Amniotic stem cell (primary cell): ENCODE measurements at places on chromosomes 2 and 18.

DNA sequence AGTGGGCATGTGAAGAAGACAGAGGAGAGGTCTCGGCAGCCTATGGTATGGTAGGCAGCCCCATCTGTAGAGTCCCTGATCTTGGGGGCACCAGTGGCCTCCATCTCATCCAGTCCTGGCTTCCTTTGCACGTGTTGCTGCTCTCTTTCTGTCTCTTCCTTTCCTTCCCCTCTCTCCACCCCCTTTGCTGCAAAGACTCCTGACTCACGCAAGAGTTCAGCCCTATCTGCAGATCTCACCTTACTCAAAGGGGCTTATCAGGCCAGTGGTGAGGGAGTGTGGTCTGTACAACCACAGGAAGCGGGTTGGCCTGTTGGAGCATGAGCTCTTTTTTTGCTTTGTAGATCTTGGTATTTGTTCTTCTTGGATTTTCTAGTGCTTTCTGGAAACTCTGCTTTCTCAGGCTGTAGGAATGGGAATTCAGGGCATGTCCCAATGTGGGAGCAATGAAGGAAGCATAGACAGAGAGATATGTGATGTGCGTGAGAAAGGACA lies 14.6 kb upstream of the NT5DC4 start:
- no peak for DNase-seq

GRCh38 chr18:55589625-55590291 lies 1.8 kb upstream of the TCF4 start:
- peak; percentile 94 for DNase-seq

- DNase-seq, result no peak
Observed at GRCh38 chr2:106284255-106284654, 90.2 kb upstream of the UXS1 start.

DNA sequence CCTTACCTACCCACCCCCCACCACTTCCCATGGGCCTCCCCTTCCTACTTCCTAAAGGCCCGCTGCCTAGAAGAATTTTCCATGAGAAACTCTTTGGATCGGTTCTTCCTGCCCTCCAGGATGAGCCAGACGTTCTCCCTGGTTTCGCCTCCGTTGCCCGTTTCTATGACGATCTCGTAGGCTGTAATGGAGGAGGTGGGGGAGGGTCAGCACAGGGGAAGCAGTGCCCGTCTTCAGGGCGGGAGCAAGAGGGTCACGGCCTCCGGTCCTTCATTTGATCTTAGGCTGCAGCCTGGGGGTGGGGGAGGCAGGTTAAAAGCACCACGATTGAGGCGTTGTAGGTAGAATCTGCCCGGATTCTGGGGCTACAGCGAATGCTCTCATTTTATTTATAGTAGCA lies 172.0 kb downstream of the LOXHD1 start:
- DNase-seq, result no peak

DNA sequence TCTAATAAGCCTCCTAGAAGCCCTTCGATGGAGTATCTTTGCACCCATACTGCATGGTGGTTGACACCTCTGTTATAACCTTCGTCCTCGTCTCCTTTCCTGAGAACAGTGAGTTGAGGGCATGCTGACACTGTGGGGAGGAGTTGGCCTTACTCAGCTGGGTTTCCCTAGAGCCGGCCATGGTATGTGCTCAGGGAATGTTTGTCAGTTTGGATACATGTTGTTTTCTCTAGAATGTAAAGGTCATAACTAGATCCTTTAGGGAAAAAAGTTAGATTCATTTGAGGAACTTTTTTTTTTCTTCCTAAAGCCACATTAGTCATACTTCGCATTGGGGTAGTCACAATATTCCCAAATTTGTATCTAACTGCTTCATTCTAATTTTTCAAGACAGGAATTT lies 106.0 kb upstream of the FOSL2 start:
- peak; percentile 21 for DNase-seq

GRCh38 chr2:49261781-49262180 lies 107.5 kb upstream of the FSHR start:
- DNase-seq, result no peak

- no peak for DNase-seq
Observed at GRCh38 chr2:16014041-16014787, 73.9 kb downstream of the MYCN start.

DNA sequence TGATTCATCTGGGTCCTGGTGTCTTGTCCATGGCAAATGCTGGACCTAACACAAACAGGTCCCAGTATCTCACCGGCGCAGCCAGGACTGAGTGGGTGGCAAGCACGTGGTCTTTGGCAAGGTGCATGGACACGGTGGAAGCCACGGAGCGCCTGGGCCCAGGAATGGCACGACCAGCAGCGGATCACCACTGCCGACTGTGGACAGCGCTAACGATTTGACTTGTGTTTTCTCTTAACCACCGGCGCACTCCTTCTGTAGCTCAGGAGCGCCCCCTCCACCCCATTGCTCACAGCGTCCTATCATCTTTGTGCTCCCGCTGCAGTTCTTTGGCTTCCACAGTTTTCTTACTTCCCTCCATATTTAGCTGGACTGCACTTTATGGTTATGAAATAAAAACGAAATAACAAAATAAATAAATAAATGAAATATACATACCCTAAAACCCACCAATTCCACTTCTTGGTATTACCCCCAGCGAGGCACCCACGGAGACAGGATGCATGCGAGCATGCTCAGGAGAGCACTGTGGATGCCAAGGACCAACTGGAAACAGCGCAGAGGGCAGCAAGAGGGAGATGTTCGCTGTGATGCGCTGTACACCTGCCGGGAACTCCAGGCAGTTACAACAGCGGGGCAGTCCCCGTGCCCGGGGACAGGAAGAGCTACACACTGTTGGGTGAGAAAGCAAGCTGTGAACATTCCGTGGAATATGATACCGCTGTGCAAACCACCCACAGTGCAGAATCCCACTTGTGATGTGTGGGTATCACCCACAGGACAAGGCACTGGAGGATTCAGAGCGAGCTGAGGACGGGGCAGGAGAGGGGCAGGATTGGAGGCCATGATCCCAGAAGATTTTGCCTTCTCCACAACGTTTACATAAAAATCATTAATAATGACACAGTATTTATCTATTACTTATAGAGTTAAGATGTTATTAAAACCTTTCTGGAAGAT lies 7.0 kb upstream of the CIDEA start:
- no peak for DNase-seq

DNA sequence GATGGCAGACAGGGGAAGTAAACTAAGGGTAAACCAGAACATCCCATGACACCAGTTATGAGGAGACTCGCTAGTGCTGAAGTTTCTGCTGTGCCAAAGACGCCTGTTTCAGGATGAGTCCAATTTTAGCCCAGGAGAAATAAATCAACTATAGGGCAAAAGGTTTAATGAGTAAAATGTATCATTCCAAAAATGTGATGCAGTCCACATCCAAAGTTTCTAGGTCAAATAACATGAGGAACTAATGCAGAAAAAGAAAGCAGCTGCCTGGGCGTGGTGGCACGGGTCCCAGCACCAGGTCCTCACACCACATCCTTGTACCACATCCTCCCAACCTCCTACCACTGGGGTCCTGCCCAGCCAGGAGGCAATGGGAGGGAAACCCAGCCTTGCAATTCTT lies 126.9 kb upstream of the CTAGE1 start:
- no peak for DNase-seq
